Right hindlimb (tissue), 1 donor: ENCODE measurements at places on chromosomes 11 and 22.

- DNase-seq = no peak
Observed at GRCh38 chr11:127049486-127049885, 48.9 kb upstream of the KIRREL3 start.

DNA sequence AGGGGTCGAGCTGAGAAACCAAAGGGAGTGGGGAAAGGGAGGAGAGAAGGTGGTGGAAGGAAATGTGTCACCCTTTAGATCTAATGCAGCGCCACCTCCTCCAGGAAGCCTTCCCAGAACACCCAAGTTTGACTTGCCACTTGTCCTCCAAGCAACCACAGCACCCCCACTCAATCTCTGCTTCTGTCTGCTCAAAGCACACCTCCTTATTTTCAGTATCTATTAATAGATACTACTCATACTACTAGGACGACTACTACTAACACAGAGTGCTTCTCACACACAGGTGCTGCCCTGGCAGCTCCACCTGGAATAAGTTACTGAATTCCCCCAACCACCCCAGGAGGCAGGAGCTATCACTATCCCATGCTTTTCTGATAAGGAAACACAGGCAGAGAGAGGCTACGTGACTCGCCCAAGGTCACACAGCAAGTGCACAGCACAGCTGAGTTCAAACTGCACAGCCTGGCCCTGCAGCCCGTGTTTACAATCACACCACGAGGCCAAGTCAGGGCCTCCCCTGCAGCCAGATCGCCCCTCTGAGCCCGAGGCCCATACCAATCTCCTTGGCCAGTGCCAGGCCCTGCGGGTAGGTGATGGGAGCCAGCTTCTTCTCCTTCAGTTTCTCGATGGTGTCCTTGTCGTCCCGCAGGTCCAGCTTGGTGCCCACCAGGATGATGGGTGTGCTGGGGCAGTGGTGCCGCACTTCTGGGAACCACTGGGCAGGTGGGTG, 13.2 kb downstream of the RAC2 start:
- DNase-seq = no peak

GRCh38 chr11:56396047-56396446, 16.4 kb upstream of the OR5AL1 start:
- DNase-seq = no peak

- DNase-seq = no peak
Observed at GRCh38 chr11:113238721-113239120, 75.7 kb upstream of the TTC12 start.

- DNase-seq = no peak
Observed at GRCh38 chr11:77340501-77340900, 39.0 kb upstream of the GDPD4 start.

- no peak for DNase-seq
Observed at GRCh38 chr22:40251106-40251505, 73.4 kb downstream of the TNRC6B start.

DNA sequence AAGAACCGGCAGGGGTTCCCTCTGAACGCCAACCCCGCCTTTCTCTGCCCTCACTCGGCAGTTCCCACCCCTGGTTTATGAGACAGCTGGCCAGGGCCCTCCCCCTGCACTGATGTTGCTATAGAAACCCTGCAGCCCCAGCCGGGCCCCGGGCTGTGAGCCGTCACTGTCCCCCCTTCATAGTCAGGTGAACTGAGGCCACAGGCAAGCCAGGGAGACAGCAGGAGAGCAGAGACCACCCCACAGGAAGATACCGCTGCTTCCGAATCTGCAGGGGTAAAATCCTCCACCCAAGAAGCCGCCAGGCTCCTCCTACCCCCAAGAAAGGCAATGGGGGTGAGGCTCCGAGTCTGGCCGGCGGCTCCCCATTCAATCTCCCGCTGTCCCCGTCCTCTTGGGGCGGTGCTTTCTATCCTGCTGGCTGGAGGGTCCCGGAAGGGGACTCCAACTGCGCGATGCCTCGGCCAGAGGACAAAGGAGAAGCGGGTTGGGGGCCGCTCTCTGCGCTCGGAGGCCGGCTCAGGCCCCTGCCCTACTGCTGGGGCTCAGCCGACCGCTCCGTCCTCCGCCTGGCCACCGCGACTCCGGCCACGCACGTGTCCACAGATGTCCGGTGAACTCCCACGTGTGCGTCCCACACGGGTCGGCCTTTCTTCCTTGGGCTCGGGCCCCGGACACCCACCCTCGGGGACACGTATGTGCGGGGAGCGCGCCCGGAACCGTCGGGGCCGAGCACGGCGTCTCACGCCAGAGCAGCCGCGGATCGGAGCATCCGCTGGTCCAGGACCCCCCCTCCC, 587 bp downstream of the SLC25A22 start:
- peak; percentile 94 for DNase-seq

- no peak for DNase-seq
Observed at GRCh38 chr22:27754247-27754887, 47.2 kb downstream of the MN1 start.

DNA sequence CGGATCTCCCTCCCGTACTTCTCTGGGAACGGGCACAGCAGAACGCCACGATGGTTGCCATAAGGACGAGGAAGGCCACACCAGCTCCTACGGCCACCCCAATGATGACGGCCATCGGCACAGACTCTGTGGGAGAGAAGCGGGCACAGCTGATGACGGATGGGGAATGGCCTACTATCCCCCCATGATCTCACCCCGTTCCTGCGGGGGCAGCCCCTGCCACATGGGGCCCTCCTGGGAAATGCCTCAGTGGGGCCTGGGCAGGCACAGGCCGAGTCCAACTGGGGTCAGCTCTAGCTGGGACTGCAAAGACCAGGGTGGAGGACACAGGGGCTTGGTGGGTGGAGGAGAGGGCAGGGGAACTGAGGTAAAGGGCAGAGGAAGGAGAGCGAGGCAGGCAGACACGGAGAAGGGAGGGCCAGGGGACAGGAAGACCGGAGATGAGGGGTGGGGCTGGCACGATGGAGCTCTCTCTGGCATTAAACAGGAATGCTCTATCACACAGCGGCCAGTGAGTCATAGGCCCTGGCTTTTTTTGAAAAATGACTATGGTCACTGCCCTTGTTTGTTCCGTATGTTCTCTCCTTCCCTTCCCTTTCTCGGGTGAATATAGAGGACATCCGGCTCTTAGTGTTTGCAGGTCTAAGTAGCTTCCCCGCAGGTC, 76.0 kb downstream of the ST3GAL4 start:
- no peak for DNase-seq

- no peak for DNase-seq
Observed at GRCh38 chr22:20395181-20395906, 1.4 kb downstream of the ZNF74 start.

GRCh38 chr11:119316016-119316728, 758 bp downstream of the MCAM start:
- DNase-seq = peak; percentile 75

- no peak for DNase-seq
Observed at GRCh38 chr11:116930586-116930985, 93.2 kb upstream of the APOA1 start.

DNA sequence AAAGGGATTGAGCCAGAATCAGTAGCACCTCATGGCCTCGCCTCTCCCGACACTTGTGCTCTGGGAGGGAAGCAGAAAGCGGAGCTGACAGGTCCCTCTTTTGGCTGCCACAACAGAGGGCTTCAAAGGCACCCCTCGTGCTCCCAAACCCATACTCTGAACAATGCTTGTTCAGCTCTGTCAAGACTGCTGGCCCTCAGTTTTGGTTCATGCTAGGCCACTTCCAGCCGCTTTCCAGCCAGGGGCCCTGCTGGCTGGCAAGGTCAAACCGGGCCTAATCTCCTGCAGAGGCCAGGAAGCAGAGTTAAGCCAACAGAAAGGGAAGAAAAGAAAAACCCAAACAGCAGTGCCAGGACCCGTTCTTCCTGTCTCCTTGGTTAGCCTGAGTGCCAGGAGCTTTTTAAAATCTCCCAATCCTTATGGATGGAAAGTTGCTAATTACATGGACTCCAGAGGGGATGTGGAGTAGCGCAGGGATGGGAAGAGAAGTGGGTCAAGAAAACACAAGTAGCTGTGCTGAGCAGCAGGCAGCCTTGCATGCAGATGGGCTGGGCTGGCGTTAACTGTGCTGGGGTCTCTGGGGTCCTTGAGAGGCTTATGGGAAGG, 150.6 kb downstream of the GRIK4 start:
- no peak for DNase-seq

DNA sequence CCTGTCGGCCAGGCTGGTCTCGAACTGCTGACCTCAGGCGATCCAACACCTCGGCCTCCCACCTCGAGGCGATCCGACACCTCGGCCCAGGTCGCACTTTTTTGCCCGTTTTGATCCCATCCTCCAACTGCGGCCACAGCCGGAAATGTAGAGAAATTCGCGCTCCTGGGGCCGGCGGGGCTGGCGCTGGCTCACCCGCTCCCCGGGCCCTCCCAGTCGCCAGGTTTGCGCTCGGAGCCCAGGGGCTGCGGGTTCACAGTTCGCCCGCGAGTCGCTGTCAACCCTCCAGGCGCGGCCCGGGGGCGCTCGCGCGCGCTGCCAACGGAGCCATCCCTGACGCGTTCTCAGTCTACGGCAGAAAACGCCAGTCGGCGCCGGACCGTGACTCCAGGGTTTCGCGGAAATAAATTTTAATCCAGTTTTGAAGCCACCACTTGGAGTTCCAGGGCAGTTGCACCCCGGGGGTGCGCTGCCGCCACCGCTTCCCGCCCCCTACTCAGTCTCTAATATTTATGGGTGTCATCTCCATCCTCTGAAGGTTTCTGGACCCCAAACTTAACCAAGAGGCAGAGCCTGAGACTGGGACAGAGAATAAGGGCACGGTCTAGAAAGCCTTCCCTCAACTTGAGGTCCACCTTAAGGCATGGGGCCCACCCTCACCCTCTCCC, 1.5 kb upstream of the KLHDC7B start:
- no peak for DNase-seq

DNA sequence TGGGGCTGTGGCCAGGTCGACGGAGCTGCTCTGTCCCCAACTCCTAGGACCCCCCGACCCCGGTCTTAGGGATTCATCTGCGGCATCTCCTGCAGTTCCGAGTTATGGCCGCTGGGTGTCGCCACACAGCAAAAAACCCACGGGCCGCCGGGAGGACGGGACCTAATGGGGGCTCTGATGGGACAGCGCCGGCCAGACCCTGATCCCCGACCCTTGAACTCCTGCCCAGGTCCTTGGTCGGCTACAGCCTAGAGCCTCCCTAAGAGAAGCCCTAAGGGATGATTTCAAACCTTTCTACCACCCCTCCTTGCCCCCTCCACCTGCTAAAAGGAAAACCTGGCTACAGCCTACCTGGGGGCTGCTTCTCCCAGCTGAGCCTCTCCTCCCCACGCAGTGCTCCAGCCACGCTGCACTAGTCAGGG, 30.8 kb upstream of the LRRC10B start:
- peak; percentile 63 for DNase-seq

DNA sequence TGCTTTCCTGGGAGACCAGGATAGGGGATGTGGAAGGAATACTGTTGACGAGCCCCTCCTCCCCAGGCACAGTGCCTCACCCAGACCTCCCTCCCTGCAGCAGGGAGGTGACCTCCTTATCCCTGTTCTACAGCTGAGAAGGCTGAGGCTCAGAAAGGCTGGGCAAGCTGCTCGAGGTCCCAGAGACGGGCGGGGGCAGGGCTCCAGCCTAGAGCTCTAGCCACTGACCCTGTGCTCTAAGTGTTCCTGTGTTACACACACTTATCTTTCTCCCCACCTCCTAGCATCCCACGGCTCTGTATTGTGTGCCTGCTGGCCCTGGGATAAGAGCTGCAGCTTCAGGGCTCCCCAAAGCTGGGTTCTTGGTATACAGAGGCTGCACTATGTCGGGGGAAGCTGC, 7.9 kb downstream of the CCDC134 start:
- DNase-seq = no peak

DNA sequence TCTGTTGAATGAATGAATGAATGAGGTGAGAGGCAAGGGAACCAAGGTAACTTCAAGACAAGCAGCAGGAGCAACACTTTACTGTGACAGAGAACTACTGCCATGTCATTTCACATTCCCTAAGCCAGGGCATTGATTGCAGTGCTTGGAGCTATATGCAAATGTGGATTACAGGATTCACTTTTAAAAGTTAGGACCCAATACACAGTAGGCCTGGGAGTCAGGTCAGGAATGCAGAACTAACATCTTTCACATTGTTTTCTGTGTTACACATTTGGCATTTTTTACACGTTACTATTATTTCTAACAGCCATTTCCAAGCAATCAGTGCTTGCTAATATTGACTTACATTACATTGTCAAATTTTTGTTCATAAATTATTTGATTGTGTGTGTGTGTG, 26.2 kb upstream of the ME3 start:
- DNase-seq = no peak

DNA sequence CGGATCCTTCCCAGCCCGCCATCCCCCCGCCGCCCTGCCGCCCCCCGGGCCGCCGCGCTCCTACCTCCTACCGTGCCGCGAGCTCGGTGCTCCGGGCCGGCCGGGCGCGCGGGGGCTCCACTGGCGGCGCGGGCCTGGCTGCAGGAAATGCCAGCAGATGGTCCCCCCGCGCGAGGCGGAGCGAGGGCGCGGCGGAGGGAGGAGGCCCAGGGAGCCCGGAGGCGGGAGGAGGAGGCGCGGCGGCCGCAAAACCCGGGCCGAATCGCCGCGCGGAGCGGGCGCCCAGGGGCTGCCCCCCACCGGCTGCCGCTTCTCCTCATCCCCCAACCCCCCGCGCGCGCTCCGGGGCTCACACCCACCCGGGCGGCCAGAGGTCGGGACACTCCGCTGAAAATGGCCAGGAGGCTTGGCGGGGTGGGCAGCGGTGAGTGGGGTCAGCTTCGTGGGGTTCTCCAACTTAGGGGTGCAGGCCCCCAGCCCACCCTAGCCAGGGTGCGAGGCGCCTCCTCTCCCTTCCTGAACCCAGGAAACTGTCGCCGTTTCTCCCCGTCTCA, at the start of gene OSBPL5:
OSBPL5 (minus strand) TSS at position 159 of the 554 bp plus-strand sequence. CDS start 36,162 bp downstream, outside the sequence.
- peak; percentile 87 for DNase-seq
